GM10248 (cell line): ENCODE measurements at places on chromosomes 1 and 21.

GRCh38 chr1:115838431-115839028 lies 2.4 kb downstream of the NHLH2 start:
- DNase-seq = no peak

- DNase-seq = no peak
Measured at GRCh38 chr21:30249936-30250335, 32.8 kb downstream of the KRTAP24-1 start.

DNA sequence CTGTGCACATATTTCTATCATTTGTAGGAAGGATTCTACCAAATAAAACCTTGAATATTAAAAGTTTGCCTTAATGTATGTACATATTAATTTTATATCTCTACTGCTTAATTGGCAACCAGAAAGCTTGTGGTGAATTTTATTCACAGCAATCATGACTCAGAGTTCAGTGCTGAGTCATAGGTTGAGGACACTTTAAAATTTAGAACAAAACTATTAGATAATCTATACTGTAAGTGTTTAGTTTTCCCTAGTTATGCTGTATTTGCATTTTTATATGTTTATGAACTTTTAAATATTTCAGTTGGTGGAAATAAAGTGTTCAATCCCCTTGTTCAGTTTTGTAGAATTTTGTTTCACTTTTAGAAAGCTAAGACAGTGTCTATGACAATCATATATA lies 841.5 kb downstream of the KCNT2 start:
- no peak for DNase-seq

DNA sequence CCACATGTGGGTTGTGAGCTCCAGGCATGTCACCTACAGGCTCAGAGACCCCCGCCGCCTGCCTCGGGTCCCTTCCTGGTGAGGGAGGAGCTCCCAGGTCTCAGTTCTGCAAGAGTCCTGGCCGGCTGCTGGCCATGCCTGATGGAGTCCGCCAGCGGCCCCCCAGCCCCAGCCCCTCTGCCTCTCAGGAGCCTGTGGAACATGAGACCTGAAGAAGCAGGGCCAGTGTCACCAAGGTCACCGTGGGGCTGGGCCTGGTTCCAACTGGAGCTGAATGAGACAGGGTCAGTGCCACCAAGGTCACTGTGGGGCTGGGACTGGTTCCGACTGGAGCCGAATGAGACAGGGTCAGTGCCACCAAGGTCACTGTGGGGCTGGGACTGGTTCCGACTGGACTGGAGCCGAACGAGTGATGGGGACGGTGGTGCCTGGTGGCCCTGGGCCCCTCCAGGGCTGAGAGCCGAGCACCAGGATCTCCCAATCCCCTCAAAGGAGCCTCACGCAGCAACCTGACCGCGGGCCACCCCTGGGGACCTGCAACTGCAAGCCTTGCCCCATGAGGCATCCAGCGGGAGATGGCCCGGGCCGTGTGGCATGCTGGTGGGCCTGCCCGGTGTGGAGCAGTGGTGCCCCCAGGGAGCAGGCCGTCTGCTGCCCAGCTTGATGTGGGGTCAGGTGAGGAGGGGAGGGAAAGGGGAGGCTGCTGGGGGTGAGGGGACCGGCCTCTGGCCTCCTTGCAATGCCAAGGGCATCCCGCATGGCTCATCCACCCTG lies 14.5 kb upstream of the PTTG1IP start:
- no peak for DNase-seq

GRCh38 chr21:36030581-36031189 lies 29.6 kb downstream of the SETD4 start:
- no peak for DNase-seq

- DNase-seq = no peak
Measured at GRCh38 chr1:162131400-162132321, 62.2 kb downstream of the NOS1AP start.

DNA sequence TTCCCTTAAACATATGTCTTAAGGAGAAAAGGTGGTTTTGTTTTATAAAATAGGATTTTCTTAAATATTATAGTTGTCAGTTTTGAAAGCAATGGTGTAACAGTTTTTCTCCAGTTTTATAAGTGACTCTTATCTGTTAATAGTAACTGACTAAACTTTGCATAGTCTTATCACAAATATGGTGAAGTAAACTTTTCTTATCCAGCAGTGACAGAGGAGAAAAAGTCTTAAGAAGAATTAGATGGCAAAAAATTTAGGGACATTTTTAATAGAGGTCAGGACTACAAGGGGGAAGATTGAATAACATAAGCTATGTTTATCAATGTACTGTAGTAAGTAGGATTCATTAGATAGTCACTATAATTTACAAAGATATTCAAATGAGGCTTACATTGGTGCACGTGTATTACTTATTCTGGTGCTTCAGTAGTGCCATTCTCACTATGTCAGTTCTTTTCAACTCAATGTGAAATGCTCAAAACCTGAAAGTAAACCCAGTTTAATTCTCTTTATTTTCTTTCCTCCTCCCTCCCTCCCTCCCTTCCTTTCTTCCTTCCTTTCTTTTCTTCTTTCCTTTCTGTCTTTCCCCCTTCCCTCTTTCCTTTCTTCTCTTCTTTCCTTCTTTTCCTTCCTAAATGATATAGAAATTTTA lies 26.1 kb downstream of the F3 start:
- no peak for DNase-seq

DNA sequence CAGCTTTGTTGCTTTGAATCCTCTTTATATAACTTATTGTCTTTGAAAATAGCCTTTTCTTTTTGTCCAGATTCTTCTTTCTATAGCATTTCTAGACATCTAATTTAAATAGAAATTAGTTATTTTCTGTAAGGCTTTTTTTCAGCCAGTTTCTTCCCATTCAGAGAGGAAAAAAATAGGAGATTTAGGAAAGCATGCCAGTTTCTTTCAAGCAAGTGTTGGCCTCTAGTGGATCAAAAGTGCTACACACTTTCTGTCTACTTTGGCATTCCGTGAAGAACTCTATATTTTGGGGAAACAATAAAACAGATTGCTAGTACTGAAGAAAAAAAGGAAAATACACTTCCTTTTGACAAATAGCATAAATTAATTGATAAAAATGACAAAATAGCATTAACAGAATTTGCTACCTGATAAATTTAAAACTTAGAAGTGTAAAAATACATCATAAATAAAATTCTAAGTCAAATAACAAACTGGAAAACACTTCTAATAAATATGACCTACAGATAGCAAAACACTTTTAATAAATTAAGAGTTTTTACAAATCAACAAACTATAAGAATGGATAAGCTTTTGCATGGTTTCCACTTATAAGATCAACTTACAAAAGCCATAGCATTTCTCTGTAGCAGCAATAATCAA lies 13.1 kb upstream of the EXO1 start:
- no peak for DNase-seq

DNA sequence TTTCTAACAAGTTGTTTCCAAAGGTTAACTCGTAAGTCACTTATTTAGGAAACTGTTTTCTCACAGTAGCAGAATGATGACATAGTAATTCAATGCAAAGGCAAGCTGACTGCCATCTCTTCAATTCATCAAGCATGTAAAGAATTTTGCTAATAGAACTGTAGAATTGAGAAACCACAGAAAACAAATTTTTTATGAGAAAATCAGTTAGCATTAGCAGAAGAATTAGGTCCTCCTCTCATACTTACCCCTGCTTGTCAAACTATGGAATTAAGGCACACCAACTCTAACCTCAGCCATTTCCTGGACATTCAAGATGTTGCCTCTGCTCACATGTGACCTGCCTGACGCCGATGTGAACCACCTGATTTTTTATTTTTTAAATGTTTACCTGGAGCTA lies 115.2 kb downstream of the LRRC40 start:
- DNase-seq = no peak

DNA sequence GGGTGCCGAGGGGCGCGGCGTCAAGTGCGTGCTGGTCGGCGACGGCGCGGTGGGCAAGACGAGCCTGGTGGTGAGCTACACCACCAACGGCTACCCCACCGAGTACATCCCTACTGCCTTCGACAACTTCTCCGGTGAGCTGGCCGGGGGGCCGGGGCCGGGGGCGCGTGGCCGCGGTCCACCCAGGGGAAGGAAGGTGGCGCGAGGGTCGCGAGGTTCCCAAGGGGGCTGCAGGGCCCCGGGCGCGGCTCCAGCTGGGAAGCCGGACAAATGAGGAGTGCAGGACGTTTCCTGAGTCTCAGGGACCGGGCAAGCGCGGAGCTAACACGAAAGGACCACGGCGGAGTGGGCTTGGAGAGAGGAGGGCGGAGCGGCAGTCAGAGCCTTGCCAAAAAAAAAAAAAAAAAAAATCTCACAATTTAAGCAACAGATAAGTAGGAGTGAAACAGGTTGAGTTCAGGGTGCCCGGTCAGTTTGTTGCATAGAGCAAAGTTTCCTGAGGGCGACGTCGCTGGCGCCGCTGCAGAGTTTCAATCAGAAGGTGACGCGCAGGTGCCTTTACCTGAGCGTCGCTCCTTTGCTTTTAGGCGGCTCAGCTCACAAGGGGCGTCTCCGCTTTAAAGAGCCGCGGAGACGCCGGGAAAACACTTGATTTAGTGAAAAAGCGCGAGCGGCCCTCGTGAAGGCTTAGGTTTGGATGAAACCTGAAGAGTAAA lies 750 bp downstream of the RHOU start:
- no peak for DNase-seq

GRCh38 chr1:95509989-95510388 lies 276.0 kb downstream of the RWDD3 start:
- no peak for DNase-seq

DNA sequence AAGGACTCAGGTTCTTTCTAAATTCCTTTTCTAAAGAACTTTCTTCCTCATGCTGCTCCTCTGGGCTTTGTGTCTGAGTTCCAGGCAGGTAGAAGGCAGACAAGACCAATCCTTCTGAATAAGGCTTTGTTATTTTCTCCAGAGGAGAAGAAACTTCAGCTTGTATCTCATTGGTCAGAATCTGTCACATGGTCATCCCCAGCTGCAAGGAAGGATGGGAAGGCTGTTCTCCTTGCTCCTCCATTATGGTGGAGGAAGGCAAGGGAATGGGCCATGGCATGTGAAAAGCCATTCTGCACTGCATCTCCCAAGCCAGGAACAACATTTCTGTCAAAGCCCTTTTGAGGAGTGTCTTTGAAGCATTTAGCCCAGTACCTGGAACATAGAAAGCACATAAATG lies 50.6 kb upstream of the NTPCR start:
- no peak for DNase-seq

- DNase-seq = no peak
Measured at GRCh38 chr1:209733409-209734192, 22.3 kb upstream of the TRAF3IP3 start.

GRCh38 chr1:81800695-81801650 lies at the start of gene ADGRL2:
ADGRL2 (plus strand) TSS chr1:81800934; CDS start chr1:81836985, 36,051 bp downstream.
- DNase-seq = peak; percentile 24

DNA sequence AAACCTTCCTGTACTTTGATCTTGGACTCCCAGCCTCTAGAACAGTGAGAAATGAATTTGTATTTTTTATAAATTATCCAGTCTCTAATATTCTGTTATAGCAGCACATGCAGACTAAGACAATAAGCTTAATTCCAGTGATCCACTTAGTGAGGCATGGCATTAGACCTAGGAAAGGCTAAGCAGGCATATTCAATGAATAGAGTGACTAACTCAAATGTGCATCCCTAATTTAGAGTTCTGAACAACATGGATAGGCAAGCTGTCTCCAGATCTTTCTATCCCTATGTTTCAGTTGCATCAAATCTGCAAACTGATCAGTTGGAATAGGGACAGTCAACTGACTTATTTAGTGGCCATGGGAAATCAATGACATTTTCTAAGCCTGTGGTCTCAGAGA lies 4.3 kb upstream of the ERICH3 start:
- DNase-seq = no peak

DNA sequence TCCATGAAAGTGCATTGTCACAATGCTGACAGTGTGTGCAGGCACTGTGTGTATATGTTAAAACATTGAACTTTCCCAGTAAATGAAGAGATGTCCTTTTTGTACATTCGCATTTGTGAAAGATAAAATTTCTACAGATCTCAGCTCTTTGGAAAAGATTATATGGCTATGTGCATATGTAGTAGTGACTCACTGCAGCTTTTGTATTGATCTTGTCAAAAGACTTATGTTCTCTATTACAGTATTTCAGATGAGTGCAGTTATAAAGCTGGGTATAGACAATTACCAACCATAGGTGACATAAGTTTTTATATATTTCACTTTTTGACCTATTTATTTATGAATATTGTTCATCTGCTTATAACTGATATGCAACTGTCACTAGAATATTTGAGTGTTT lies 212.6 kb downstream of the COL24A1 start:
- no peak for DNase-seq

GRCh38 chr1:226406401-226406881 lies 1.5 kb downstream of the PARP1 start:
- no peak for DNase-seq
